ENCODE measurements at places on chromosomes 2 and 18. TPM values are rescaled to one million over a fixed set of nuclear protein-coding genes. Genes with fewer than 3 reads are reported as not detected.

GRCh38 chr2:231386446-231386845 is 9.1 kb upstream of the B3GNT7 start:
- no peaks in the 10 kb centered on the region for H3K36me3 ChIP-seq
- no peak for DNase-seq
- H3K27ac ChIP-seq = no peak overlapping the region
- no peaks in the 10 kb centered on the region for H3K27me3 ChIP-seq

The NDC80 gene
- total RNA-seq = 0.63 TPM

DNA sequence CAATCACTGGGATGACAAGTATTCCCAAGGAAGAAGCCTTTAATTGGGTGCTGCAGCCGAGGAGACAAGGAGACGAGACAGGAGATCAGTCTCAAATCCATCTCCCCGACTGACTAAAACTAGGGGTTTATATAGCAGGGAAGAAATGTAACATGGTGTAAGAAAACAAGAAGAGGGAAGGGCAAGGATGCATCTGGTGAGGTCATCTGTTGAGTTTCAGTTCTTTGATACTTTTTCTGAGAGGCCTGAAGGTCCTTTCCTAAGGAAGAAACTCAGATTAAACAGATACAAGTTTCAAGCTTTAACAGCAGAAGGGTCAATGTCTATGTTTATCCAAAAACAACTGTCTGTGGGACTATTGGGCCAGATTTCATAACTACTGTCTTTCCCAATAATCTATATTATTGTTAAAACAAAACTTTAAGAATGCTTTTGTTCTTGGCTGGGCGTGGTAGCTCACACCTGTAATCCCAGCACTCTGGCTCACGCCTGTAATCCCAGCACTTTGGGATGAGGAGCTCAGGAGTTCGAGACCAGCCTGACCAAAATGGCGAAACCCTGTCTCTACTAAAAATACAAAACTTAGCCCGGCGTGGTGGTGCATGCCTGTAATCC is 2.5 kb upstream of the PDCL3 start:
- no peak overlapping the region for H3K27ac ChIP-seq
- H3K4me1 ChIP-seq = peaks cover 4% of the 10 kb centered on the region
- no peak overlapping the region for H3K4me3 ChIP-seq
- no peaks in the 10 kb centered on the region for H3K36me3 ChIP-seq

The SERPINB10 gene
- not detected for total RNA-seq

The NAT8 gene
- total RNA-seq = 94.4 TPM

GRCh38 chr2:217801115-217801531 is 201.7 kb downstream of the TNS1 start:
- no peak overlapping the region for H3K4me3 ChIP-seq
- H3K27ac ChIP-seq = no peak overlapping the region
- no peaks in the 10 kb centered on the region for H3K27me3 ChIP-seq
- peaks cover 5% of the 10 kb centered on the region for H3K4me1 ChIP-seq

DNA sequence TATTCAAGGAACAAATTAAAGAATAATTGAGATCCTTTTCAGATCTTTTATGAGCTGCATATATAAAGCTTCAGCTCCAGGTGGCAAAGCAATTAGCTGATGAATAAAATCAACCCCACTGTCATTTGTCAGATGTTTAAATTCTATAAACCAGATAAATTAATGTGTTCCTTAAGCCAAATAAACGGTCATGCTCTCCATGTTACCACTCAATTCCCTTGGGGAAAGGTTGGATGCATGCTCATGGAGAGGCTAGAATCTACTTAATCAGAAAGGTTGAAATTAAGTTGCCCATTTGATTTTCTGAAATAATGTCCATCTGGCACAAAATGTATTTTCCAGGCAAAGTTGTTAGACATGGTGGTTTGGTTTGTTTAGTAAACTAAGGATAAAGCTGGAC is 282.5 kb upstream of the SPRED2 start:
- H3K36me3 ChIP-seq = no peaks in the 10 kb centered on the region
- no peak overlapping the region for H3K27ac ChIP-seq
- H3K27me3 ChIP-seq = no peaks in the 10 kb centered on the region
- no peaks in the 10 kb centered on the region for H3K4me1 ChIP-seq
- DNase-seq = no peak

DNA sequence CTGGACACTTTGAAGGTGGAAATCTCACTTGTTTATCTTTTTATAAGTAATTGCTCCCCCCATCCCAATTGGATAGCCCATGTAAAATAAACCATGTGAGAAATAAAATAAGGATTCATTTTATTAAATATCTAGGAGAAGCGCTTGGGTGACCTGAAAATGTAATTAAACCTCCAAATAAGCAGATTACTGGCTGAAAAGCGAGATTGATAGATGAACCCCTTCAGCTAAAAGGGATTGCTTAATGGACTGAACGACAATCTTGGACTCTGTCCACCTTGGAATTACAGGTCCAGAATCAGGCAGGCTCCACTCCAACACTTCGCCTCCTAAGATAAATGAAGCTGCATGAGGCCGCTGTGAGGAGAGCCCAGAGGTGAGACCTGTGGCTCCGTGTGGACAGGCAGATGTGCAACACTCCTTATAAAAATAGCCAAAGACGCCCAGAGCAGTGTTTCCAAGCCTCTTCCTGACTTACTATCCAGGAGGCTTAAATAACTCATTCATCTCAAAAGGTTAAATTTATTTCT is 441.5 kb downstream of the MTX2 start:
- H3K4me3 ChIP-seq = no peak overlapping the region
- no peak for DNase-seq
- H3K27ac ChIP-seq = no peak overlapping the region
- no peaks in the 10 kb centered on the region for H3K27me3 ChIP-seq
- no peaks in the 10 kb centered on the region for H3K36me3 ChIP-seq
- no peaks in the 10 kb centered on the region for H3K4me1 ChIP-seq

GRCh38 chr2:88737385-88737784 is 45.9 kb downstream of the RPIA start:
- no peaks in the 10 kb centered on the region for H3K27me3 ChIP-seq
- DNase-seq = no peak
- H3K36me3 ChIP-seq = peaks cover 8% of the 10 kb centered on the region
- H3K27ac ChIP-seq = no peak overlapping the region
- H3K4me3 ChIP-seq = no peak overlapping the region

The CHRND gene
- total RNA-seq = not detected

The IL36A gene
- not detected for total RNA-seq

DNA sequence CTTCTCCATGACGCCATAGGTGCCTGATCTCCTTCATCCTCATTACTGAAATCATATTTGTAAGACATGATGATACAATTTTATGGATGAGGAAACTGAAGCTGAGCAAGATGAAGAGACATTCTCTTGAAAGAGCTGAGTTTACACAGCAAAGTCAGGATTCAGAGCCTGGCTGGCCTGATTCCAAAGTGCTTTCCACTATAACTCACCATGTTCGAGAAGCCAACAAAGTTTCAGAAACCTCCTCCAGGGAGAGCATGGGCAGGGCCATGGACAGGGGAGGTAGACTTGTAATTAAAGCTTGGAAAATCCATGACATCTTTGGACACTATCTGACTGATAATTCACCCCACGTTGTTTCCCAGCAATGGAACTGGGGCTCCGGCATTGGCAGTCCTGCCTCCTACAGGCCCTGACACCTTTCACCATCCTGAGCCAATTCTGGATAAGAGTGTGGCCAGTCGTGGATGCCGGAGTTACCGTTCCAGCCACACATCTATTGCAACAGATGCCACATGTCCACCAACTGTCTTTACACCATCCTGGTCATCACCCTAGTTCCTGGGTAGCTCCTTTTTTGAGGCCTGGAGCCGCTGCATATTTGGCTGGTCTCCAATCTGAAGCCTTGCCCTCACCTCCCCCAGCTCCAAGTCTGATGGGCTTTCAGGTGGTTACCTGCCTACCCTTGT is 85.0 kb upstream of the PPP1CB start:
- no peak overlapping the region for H3K27ac ChIP-seq
- H3K4me3 ChIP-seq = no peak overlapping the region
- H3K27me3 ChIP-seq = no peaks in the 10 kb centered on the region

DNA sequence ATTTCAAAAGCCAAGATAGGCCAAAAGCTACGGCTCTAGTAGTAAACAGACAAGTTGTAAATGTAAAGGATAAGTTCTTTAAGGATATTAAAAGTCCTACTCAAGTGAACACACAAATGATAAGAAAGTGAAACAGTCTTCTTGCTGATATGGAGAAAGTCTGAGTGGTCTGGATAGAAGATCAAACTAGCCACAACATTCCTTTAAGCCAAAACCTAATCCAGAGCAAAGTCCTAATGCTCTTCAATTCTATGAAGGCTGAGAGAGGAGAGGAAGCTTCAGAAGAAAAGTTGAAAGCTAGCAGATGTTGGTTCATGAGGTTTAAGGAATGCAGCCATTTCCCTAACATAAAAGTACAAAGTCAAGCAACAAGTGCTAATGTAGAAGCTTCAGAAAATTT is 111.7 kb upstream of the ZEB2 start:
- H3K27ac ChIP-seq = no peak overlapping the region
- no peaks in the 10 kb centered on the region for H3K36me3 ChIP-seq
- no peaks in the 10 kb centered on the region for H3K27me3 ChIP-seq
- no peak for DNase-seq
- peaks cover 3% of the 10 kb centered on the region for H3K4me1 ChIP-seq
- no peak overlapping the region for H3K4me3 ChIP-seq

DNA sequence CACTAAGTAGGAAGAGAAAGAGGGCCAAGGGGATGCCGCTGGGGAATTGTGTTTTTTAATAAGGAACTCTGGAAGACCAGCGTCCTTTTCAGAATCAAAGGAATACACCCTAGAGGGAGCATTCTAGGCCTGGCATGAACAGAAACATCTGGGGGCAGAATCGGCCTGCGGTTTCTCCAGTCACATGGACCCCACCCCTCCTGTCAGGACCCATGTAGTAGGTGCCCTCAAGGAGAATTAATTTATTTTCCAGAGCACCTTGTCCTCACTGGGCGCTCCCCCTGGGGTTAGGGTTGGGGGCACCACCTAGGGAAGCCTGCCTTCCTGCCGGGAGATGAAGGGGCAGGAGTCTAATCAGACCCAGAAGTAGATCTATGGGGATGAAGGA is 44.2 kb downstream of the TMEM37 start:
- H3K4me3 ChIP-seq = no peak overlapping the region
- peak; percentile 14 for DNase-seq
- H3K36me3 ChIP-seq = no peaks in the 10 kb centered on the region
- H3K27ac ChIP-seq = no peak overlapping the region

The LDLRAD4 gene
- 42.3 TPM for total RNA-seq

DNA sequence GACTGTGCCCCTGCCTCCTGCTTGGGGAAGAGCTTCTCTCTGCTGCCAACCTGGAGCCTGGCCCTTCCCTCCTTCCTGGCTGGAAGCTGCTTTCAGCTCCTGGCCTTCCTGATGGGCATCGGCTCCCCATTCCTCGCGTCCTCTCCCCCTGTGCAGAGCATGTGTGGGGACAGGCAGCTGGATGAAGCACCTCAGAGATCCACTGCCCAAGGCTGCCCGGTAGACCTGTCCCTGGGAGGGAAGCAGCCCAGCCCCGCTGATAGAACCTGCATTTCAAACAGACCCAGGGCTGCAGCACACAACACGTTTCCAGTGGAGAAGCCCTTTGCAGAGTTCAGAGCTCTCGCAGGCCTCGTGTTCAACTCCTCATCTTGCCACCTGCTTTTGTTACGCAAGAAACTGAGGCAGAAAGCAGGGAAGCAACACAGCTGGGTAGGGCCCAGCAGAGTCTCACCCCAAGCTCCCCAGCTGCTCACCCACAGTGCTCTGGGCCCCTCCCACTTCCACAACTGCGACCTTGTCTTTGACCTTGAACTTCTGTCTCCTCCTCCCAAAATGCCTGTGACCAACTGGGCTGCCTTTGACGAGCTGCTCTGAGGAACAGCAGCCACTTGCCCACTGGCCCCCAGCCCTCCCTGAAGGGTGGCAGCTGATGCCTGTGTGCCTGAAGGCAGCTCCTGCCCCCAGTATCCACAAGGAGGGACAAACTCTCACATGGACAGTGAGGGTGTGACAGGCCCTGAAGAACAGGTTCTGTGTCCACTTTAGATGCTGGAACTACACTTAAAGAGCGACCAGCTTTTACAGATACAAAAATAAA is 65.5 kb downstream of the PARD6G start:
- DNase-seq = no peak
- no peak overlapping the region for H3K27ac ChIP-seq
- H3K36me3 ChIP-seq = no peaks in the 10 kb centered on the region
- H3K4me1 ChIP-seq = no peaks in the 10 kb centered on the region

DNA sequence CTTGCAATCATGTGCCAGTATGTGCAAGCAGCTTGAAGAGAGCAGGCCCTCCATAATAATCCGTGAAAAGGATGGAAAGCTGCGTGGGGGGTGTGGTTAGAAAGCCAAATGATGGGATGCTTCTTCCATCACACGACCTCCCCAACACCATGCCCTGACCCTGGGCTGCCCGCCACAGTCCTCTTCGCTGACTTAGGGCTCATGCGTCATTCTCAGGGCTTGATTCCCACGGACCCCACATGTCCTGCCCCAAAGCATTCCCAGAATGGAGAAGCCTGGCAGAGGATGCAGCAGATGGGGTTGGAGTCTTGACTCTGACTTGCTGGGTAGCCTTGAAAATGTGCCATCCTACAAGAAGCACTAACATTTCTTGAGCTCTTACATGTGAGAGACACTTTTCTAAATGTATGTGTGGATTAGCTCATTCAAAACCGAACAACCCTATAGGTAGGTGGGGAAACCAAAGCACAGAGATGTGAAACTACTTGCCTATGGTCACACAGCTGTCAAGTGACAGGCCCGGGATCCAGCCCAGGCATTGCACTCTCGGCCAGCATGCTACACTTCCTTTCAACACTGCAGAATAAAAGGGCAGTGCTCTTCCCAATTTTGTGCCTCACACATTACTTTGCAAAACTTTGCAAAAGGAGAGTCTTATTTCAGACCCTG is 3.7 kb downstream of the TNS1 start:
- H3K36me3 ChIP-seq = no peaks in the 10 kb centered on the region
- H3K27me3 ChIP-seq = no peaks in the 10 kb centered on the region
- no peak for DNase-seq
- no peak overlapping the region for H3K27ac ChIP-seq

The TCF4 gene
- 60.3 TPM for total RNA-seq

- no peak overlapping the region for H3K4me3 ChIP-seq
- no peaks in the 10 kb centered on the region for H3K4me1 ChIP-seq
- H3K27me3 ChIP-seq = no peaks in the 10 kb centered on the region
- no peak overlapping the region for H3K27ac ChIP-seq
- H3K36me3 ChIP-seq = no peaks in the 10 kb centered on the region
- DNase-seq = peak; percentile 22
Observed at GRCh38 chr2:29146197-29146596, 31.0 kb downstream of the CLIP4 start.

DNA sequence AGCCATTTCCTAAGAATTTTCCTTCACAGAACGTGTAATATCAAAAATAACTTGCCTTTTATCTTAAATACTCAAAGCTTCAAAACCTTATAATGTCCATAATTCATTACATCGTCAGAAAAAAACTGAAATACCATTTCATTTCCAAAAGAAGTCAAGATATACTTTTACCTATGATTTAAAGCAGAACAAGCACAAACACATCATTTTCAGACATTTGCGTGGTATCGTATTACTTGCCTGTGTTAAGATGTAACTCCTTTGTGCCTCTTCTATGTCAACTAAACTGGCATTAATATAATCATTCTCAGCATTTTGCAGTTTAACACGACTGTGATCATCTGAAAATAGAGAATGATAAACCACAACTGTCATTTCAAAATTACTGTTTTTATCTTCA is 47.5 kb downstream of the PTPN2 start:
- no peaks in the 10 kb centered on the region for H3K27me3 ChIP-seq
- peaks cover 5% of the 10 kb centered on the region for H3K36me3 ChIP-seq
- peaks cover 10% of the 10 kb centered on the region for H3K4me1 ChIP-seq
- H3K27ac ChIP-seq = no peak overlapping the region
- DNase-seq = no peak
- no peak overlapping the region for H3K4me3 ChIP-seq

- no peak overlapping the region for H3K4me3 ChIP-seq
- H3K27ac ChIP-seq = no peak overlapping the region
- H3K36me3 ChIP-seq = no peaks in the 10 kb centered on the region
- H3K27me3 ChIP-seq = no peaks in the 10 kb centered on the region
Observed at GRCh38 chr2:200034816-200035215, 79.4 kb downstream of the MAIP1 start.

Data from kidney (tissue), 22 donors.